ENCODE measurements at places on chromosomes 3 and 15.
A peak's percentile ranks its signal among the peaks of the same experiment; 100 is the strongest.

GRCh38 chr3:23981955-23982354, 36.9 kb downstream of the NR1D2 start:
- DNase-seq, result no peak

GRCh38 chr3:20853890-20854289, 667.9 kb upstream of the SGO1 start:
- DNase-seq, result no peak

- DNase-seq, result peak; percentile 75
These were observed 17.9 kb upstream of the ANKRD28 start for GRCh38 chr3:15815696-15816095.

DNA sequence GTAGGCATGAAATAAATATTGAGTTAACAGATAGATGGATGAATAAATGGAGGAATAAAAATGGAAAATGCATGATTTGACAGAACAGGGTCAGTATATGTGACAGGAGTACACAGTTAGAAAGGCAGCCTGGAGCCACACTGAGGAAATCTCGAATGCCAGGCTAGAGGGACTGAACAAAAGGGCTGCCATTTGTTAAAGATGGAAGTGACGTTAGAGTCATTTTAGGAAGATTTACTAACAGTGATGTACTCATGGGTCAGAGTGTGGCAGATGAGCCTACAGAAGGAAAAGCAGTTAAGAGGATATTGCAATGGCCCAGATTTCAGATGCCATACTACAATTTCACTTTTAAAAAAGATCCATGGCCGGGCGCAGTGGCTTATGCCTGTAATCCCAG, 7.4 kb upstream of the TMPRSS7 start:
- no peak for DNase-seq

DNA sequence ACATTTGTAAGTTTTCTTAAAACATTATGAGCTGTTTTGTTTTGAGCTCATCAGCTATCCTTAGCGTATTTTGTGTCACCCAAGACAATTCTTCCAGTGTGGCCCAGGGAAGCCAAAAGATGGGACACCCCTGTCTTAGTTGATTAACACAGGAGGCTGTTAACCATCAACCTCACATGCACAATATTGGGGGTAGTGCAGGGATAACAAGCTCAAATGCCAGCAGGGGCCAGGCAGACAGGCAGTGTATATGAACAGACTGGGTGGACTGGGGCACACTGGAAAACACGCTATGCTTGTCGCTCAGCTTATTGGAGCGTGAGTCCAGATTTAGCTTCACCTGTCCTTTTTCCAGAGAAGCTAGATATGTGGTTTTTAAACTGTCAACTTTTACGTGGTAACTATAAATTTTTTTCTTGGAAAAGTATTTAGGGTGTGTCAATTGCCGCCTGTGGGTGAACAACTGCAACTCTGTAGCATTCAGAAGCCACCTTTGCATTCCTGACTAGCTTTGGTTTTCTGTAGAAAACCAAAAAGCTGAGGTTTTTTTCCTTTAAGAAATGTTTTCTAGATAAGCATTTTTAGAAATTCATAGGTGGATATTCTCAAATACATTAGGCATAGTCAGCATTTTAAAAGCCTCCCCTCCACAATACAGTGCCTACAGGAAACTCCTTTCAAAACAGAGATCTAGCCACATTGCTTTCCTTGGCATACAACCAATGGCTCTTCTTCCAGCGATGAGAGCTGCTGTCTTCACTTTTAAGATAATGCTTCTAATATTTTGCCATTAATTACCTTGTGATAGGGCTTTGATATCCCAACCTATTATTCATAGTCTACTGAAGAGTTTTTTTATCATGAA, 14.6 kb downstream of the PSMD6 start:
- no peak for DNase-seq
